Hippocampal formation (tissue), 2 donors: ENCODE measurements at places on chromosomes 12 and 14.

DNA sequence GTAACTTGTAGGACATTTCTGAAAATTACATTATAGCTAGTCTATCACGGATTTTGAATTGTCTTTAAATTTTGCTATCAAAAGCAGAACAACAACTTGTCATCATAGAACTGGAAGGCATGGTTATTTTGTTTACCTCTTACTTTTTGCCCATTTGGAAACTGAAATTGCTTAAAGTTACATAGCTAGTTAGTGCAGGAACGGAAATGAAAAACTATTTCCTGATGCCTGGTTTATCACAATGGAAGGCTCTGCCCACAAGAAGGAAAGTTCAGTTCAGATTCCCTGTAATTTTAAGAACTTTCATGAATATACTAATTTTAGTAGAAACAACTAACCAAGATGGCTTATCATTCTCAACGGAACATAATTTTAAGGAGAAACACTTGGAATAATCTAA is 427.7 kb downstream of the RAD51B start:
- no peak for DNase-seq

DNA sequence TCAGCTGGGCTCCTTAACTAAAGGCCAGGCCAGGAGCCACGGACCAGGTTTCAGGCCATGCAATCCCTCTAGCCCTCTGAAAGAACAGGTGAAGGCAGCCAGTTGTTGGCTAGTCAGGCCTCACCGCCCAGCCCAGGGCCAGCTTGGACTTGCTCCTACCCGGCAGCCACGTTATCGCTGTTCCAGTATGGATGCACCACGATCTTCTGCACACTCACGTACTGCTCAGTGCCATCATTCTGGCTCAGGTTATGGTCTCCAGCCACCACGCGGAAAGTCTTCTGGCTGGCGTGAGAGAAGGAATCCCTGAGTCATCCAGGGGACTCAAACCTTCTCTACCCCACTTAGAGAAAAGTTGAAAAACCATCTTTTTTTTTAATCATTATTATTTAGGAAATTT is 4.1 kb downstream of the CELA1 start:
- DNase-seq = no peak

DNA sequence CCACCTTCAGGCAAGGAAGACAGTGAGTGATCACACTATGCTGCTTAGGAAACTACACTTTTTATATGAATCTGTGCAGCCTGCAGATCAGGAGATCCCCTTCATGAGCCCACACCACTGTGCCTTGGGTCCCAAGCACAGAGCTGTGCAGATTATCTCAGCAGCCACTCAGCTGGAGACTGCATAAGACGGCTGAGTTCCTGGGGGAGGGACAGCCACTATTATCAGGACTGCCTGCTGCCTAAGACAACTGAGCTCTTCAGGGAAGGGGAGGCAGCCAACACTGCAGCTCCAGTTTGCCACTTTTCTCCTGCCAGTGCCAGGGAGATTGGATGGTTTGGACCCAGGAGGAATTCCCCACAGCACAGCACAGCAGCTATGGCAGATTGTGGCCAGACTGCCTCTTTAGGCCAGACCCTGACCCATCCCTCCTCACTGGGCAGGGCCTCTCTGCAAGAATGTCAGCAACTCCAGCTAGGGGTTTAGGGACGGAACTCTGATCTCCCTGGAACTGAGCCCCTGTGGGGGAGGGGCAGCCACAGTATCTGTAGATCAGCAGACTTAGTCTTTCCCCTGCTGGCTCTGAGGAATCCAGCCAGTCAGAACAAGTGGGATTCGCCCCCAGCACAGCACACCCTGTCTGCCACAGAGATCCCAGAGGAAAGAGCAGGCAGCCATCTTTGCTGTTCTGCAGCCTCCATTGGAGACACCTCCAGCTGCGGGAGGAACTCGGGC is 141.3 kb downstream of the KLHL28 start:
- no peak for DNase-seq

- DNase-seq = no peak
Observed at GRCh38 chr12:1130571-1130970, 139.5 kb downstream of the ERC1 start.

GRCh38 chr14:100708425-100709288 is 18.0 kb upstream of the DLK1 start:
- DNase-seq = no peak

- DNase-seq = no peak
Observed at GRCh38 chr12:25855716-25856115, 102.8 kb upstream of the RASSF8 start.

DNA sequence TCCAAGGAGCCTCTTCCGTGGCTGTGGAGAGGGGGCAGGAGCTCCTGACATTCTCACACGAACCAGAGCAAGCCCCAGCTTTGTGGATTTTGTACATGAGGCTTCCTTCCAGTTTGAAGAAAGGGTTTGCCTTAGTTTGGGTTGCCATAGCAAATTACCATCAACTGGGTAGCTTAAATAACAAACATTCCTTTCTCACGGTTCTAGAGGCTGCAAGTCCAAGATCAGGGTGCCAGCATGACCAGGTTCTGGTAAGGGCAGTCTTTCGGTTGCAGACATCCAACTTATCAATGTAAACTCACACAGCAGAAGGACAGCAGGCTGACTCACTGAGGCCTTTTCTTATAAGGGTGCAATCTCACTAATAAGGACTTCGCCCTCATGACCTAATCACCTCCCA is 25.9 kb upstream of the STAB2 start:
- no peak for DNase-seq

DNA sequence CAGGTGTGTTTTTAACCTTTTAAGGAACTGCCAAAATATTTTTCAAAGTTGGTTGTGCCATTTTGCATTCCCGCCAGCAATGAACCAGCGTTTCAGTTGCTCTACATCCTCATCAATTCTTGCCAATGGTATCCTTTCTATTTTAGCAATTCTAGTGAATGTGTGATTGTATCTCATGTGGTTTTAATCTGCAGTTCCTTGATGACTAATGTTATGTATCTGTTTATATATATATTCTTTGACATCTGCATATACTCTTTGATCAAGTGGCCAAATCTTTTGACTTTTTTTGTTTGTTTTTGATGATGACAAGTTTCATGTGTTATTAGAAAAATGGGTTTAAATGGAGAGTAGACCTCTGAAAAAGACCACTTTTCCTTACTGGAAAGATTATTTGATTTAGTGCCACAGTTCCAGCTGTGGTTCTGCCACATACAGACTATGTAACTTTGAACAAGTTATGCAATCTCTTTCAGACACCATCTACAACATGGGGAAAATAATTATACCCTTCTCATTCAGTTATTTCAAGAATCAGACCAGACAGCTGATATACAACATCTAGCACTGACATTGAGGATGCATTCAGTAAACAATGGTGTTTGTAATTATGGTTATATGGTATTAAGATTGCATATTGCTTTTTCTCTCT is 146.3 kb upstream of the CNOT2 start:
- no peak for DNase-seq

DNA sequence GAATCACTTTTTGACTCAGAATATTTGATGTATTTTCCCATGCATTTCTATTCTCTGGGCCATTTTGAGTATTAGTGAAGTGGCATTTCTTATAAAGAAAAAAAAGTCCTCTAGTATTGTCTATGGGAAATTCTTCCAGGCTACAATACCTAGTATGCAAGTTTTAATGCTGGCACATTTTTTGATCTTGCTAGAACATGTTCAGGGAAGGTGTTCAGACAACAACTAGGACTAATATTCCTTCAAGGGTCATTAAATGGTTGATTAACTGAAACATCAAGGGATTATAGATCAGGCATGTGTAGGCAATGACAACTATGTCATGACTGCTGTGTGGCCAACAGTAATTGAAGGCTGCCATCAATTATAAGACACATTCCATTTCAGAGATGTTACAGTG is 7.7 kb downstream of the CCDC184 start:
- DNase-seq = no peak

- DNase-seq = no peak
Observed at GRCh38 chr14:64464651-64465050, 648 bp upstream of the AKAP5 start.

DNA sequence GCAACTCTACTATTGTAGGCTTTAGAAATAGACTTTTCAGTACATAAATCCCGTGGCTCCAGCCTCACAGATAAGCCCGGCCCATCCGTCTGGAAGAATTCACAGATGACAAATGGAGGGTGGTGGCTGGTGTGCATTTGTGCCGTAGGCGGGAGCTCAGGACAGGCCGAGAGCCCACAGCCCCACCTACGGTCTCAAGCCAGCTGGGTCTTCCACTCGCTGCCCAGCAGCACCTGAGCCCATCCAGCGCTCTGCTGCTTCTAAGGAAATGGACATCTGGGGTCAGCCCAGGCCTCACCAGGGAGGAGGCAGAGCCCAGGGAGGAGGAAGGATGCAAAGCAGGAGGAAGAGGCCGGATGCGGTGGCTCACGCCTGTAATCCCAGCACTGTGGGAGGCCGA is 72.8 kb downstream of the KIF26A start:
- DNase-seq = no peak

DNA sequence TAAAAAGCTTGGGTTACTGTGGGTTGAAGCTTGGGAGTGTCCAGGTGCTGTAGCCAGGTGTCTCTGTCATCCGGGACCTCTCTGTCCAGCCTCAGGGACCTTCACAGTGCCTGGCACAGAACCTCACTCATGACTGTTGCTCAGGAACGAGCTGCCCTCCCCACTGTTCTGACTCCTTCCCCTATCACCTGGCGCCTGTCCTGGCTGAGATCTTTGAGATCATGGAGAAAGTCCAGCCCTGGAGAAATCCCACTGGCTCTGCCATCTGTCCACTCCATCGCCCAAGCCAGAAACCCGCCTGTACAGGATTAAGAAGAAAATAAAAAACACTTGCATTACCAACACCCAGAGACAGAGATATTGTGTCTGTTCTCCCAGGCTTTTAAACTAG is 53.5 kb downstream of the DGLUCY start:
- no peak for DNase-seq

GRCh38 chr12:92533280-92533890 is 169.4 kb upstream of the PLEKHG7 start:
- DNase-seq = no peak

DNA sequence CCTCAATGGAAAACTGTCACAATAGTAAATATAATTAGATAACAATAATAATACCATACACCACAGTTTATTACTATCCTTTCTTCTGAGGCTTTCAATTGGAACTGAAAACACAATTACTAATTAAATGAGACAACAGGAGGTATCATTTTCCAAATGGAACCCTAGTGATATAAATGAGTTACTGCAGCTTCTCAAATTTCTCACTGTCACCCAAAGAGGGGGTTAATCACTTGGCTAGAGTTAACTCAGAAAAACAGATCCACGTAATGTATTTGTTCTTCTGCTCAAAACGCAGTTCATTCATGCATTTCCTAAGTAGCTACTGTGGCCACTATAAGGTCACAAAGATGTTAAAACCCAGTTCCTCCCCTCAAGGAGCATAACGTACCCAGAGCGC is 120.9 kb upstream of the FOXN3 start:
- DNase-seq = no peak

DNA sequence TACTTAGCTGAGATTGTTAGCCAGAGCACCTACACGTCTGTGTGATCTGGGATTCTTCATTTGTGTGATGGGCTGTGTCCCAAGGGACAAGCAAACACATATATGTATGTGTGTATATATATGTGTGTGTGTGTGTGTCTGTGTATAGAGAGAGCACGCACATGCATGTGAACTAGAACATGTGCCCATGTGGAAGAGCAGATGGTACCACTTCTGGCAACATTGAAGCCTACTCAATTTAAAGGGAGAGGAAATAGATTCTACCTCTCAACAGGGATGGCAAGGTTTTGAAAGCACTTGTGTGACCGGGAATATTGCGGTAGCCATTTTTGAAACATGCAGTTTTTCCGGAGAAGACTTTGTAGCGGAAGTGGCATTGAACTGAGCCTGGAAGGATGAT is 1.4 kb downstream of the TOMM20L start:
- no peak for DNase-seq

DNA sequence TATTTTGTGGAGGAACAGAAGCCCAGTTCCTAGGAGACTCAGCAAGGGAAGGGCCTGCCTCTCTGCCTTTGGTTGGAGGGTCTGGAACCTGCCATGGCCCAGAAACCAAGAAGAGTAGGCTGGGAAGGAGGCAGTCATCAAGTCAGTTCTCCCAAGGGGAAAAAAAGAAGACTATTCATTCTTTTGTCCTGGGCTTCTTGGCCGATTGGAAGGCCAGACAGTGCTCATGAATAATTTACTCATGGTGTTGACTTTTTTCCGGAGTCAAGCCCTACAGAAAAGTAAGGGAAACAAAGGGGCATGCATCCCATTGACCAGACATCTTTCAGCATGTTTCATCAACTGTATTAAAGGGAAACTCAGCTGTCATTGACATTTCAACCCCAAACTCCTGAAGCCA is 168.1 kb downstream of the PRKCH start:
- DNase-seq = no peak

- no peak for DNase-seq
Observed at GRCh38 chr14:88049936-88050335, 45.0 kb downstream of the GPR65 start.

DNA sequence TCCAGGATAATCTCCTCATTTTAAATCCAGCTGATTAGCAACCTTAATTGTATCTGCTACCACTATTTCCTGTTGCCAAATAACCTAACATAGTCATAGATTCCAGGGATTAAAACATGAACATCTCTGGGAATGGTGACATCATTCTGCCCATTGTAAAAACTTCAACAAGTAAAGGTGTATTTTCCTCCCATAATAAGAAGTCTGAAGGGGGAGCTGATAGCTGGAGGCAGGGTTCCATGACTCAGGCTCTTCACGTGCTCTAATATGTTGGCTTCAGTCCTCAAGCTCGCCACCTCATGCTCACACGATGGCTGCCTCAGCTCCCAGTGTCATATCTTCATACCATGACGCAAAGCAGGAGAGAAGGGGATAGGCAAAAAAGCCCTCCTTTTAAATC is 172.0 kb upstream of the VASH1 start:
- DNase-seq = no peak

DNA sequence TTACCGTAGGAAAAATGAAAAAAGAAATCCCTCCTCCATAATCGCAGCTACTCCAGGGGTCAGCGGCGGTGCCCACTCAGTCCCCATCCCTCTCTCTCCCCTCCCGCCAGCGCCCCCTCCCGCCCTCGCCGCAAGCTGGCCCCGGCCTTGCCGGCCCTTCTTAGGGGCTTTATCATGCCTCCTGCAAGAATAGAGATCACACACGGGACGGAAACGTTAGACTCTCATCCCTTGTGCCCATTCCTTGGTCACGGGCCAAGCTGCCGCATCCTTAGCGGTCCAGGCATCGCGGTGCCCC is 692 bp upstream of the COX14 start:
- DNase-seq = no peak
